NCI-H82 (cell line): ENCODE measurements at places on chromosomes 3 and 15.
A peak's percentile ranks its signal among the peaks of the same experiment; 100 is the strongest.

- DNase-seq, result no peak
Observed at GRCh38 chr3:133506215-133506901, 67.1 kb upstream of the CDV3 start.

GRCh38 chr15:74390647-74391288 is 23.3 kb upstream of the CYP11A1 start:
- no peak for DNase-seq

DNA sequence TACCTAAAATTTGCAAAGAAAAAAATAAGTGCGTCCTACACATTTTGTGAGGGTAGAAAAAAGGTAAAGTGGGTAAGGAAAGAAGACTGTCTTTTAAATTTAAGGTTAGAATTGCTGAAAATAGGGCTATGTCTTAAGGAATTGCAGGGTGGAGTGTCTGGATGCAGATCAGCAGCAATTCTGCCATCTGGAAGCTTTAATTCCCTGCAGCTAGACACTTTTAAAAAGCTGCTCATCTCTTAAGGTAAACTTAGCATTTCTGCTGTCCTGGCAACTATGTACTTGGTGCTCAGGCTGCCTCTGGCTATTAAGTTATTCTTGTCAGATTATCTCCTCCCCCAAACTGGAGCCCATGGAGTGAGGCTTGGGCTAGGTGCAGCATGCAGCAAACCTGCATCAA is 420.2 kb downstream of the SI start:
- peak; percentile 93 for DNase-seq

DNA sequence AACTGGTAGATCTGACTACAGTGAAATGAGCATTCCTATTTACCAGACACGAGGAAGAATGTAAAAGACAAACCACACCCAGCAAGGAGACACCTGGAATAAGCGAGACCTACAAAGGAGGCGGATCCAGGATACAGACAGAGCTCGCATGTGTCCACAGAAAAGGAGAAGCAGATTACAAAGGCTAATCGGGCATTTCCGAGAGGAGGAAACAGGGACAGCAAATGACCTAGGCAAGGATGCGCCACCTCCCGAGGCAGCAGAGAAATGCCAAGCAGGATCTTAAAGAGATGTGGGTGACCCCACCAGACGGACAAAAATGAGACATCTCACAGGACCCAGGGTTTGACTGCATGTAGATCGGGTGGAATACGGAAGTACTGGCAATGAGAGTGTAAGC is 63.2 kb upstream of the IQSEC1 start:
- peak; percentile 60 for DNase-seq

DNA sequence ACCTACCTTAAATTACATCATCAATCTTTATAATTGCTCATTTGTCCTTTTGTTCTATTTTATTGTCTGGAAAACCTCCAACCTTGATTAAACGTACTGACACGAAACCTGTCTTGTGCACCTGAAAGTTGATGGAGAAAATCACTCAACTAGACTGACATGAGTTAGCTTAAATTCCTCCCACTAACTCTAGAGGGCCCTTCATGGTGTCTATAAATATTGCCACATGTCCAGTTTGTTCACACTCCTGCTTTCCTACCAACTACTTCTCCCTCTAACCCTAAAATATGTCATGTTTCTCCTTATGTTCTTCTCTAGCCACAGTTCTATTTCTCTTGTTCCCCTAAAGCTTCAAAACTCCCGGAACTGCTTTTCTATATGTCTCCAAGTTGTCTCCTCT is 59.8 kb upstream of the SGO1 start:
- DNase-seq, result no peak

GRCh38 chr15:84887938-84888337 is 3.5 kb downstream of the SLC28A1 start:
- DNase-seq, result no peak
